ENCODE measurements at places on chromosomes 2 and 18.

DNA sequence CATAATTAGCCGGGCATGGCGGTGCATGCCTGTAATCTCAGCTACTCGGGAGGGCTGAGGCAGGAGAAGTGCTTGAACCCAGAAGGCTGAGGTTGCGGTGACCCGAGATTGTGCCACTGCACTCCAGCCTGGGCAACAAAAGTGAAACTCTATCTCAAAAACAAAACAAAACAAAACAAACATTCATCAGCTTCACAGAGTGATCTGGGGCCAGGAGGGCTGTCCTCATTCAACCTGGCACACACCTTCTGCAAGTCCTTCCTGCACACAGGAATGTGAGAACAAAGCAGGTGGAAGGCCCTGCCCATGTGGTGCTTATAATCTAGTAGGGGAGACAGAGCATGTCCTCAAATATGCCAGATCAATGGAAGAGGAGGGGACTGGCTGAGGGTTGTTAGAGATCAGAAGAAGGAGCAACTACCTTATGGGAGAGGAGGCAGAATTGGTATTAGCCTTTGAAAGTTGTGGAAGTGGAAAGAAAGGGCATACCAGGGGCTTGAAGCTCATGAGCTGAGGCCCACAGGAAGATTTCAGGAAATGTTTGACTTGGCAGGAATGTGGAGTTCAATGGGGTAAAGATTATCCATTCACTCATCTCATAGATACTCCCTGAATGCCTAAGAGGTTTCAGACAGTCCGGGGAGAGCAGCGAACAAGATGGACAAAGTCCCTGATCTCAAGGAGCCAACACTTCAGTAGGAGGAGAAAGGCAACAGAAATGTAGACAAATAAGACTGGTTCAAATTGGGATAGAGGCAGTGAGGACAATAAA is 155.3 kb upstream of the SIX3 start:
- no peak for DNase-seq

DNA sequence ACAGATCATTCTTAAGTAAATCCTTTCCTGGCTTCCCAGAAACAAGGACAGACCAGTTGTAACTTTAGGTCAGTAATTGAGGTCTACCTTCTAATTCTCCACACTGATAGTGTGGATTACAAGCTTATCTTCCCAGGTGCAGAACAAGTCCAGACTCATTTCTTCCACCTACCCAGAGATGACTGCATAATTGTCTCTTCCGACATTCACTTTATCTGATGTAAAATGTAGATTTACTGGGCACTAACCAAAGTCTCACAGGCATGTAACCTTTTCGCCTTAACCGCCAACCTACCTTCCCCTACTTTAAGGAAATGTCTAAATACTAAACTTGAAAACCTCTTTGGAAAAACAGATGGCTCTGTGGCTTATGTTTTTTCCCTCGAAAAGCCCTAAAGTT is 96.2 kb downstream of the NCK2 start:
- DNase-seq = no peak

DNA sequence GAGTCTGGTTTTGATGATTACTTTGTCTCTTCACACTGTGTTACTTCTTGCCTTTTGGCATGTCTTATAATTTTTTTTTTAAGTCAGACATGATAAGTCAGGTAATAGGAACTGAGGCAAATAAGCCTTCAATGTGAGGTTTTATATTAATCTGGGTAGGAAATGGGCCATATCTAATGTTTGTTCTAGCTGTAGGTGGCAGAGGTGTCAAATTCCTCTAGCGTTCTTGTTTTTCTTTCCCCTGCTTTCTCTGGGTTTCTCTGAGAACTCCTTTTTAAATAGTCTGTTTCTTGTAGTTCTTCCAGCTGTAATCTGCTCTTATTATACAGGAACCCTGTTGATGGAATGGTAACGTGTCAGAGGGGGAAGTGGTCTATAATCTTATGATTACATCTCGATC is 5.7 kb downstream of the SP140 start:
- DNase-seq = no peak

- DNase-seq = no peak
These were observed 654.3 kb downstream of the SLC4A3 start for GRCh38 chr2:220281771-220282170.

DNA sequence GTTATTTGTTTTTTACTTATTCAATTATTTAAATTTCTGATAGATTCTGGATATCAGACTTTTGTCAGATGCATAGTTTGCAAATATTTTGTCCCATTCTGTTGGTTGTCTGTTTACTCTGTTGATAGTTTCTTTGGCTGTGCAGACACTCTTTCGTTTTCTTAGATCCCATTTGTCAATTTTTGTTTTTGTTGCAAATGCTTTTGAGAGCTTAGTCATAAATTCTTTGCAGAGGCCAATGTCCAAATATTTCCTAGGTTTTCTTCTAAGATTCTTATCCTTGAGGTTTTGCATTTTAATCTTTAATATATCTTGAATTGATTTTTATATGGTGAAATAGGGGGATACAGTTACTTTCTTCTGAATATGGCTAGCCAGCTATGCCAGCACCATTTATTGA is 112.7 kb upstream of the SESTD1 start:
- DNase-seq = no peak

DNA sequence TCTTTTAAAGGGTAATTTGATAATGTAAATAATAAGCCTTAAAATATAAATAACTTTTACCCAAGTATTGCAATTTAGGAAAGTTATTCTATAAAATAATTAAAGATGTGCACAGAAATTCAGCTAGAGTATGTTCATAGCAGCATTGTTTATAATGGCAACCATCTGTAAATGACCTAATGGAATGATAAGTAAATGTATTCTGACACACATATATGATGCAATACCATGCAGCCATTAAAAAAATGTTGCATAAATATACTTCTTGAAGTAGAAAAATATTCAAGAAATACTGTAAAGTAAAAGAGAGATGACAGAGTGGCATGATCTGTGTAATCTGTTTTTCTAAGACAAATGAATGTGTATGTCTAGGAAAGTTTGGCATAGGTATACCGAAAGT is 545.7 kb downstream of the ZEB2 start:
- no peak for DNase-seq

GRCh38 chr18:56109757-56110156 is 521.8 kb upstream of the TCF4 start:
- no peak for DNase-seq

DNA sequence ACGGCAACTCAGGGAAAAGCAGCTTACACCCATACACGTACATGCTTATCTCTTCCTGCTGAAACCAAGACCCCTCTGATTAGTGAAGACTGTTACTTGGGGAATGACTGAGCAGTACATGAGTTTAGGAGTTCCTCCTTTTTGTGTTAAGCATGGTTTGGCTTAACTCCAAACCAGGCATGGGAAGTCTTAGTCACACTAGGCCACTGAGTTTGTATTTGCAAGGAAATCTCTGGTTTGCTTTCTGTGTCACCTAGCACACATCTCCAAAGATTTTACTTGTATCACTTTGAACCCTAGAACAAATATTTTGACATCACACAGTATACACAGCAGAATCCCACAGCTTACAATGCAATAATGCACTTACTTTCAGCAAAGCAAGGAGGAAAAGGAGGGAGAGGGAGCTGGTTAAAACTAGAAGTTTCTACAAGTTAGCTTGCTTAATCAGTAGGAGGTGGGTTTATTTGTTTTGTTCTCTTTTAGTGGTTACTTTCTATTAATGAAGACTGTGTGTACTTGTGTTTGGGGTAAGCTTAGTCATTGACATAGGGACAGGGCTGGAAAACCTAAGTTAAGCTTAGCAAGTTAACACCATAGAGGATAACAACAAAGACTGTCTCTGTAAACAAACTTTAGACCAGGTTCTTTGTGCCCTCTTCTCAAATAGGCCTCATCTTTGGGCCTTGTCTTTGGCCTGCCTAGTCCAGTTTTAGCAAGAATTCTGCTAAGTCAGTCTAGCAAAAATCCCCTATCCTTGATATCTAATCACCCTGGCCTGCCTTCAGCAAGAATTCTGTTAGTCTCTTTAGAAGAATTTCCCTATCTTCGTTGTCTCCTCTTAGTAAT is 219.4 kb downstream of the MREG start:
- no peak for DNase-seq

- DNase-seq = no peak
These were observed 61.0 kb upstream of the SLC35G4 start for GRCh38 chr18:11548396-11548795.

DNA sequence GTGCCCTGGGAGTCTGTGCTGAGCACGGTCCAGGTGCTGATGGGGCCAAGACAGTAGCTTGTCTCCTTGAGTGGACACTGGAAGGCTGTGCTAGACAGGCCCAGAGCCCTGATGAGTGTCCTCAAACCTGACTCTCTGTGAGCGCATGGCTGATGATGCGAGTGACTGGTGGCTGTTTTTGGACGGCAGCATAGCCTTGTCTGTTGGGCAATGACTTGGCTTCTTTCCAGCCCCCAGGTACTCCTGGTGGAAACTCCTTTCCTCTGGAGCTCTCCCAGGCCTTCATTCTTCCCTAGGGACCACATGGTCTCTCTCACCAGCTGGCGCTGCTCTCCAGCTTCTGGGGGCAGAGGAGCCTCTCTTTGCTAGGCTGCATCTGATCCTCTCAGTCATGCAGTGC is 207.6 kb upstream of the SMIM21 start:
- DNase-seq = no peak

- DNase-seq = no peak
These were observed 105.8 kb downstream of the ARHGAP28 start for GRCh38 chr18:6835345-6835744.

DNA sequence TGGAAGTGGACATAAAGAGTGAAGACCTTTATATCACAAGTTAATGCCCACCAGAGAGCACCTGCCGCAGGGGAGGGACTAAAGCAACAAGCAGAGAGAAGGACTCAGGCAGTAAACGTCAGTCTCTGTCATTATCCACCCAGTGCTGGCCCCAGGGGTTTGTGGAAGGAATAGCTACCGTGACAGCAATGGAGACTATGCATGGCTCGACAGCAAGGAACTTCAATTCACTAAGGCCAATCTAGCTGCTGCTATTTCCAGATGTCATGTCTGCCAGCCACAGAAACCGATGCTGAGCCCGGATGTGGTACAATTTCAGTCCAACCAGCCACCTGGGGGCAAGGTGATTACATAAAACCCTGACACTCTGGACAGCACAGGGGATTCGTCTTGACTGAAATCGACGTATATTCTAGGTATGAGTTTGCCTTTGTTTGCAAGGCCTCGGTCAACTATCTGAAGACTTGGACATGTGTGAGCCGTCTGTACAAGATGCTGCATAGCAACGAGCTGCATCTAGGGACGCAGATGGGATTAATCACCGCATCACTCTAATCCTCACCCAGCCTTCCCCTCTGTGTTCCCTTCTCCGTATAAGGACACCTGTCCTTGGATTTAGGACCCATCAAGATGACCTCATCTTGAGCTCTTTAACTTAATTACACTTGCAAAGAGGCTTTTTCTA is 154.1 kb upstream of the SH3BP4 start:
- DNase-seq = no peak

DNA sequence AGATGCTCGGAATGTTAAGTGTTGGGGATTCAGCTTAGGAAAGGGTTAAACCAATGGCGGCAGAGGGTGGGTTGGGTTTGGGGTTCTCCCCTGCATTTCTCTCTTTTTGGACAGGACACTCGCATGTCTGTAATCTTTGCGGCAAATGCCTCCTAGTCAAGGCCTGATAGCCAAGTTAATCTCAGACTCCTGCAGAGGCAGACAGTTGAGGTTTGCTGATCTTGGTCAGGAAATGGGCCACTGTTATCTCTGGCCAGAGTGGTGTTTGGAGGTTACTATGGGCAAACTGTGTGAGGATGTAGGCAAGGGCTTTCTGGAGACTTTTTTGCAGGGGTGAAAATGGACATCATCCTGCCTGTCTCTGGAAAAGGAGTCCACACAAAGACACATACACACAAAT is 188.8 kb downstream of the SETBP1 start:
- DNase-seq = no peak

GRCh38 chr2:179272406-179273192 is 8.0 kb upstream of the SESTD1 start:
- DNase-seq = no peak

DNA sequence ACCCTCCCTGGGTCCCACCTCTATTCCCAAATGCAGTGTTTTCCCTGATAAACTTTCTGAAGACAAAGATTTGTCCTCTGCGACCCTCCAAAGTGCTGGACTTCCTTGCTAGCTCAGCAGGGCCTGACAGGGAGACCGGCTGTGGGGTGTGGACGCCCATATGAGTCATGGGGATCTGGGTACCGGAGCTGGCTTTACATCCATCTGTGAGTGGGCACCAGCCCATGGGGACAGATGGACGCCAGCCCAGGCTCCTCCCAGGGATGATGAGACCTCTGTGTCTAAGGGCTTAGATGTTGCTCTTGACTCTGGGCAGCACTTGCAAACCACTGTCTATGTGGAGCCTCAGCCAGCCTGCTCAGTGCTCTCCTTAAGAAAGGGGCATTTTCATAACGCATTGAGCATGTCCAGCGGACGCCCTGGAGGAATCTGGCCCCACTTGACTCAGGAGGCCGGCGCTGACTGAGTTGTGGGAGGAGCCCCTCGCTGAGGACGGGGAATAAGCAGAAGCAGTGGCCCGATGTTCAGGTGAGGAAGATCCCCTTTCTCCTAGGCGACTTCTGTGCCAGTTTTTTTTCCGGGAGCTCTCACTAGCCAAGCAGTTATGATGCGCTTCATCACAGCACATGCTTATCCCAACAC is 229.4 kb upstream of the MYT1L start:
- no peak for DNase-seq

DNA sequence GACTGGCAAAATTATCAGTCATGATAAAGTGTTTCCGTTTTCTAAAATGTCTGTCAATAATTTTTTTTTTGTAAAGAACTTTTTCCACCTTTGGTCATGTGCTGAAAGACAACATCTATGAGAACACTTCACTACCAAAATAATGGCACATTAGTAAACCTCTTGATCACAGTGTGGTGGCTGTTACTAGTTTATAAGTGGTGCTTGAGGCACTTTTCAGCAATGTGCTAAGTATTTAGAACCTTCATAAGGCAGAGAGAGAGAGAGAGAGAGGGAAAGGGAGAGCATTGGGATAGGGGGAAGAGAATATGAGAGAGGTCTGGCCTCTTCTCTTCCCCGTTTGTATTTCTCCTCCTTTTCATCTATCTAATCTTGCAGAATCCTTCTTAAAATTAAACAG is 1.1 kb upstream of the NYAP2 start:
- no peak for DNase-seq

DNA sequence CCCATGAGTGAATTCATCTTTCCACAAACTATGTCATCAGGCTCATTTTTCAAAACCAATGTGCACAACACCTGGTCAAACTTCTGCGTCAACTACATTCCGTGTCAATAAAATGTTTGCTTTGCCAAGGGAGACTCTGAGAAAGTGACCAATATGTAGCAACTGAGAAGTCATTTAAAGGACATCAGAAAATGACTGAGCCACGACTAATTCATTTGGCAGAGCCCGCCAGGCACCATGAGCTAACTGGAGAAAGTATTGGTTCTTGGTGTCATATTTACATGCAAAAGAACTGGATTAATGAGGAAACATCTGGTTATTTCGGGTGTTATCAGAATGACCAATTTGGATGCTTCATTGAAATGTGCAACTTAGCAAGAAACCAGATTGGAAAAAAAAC is 7.2 kb downstream of the RND3 start:
- DNase-seq = no peak
